ENCODE measurements at places on chromosomes 11 and 22.

DNA sequence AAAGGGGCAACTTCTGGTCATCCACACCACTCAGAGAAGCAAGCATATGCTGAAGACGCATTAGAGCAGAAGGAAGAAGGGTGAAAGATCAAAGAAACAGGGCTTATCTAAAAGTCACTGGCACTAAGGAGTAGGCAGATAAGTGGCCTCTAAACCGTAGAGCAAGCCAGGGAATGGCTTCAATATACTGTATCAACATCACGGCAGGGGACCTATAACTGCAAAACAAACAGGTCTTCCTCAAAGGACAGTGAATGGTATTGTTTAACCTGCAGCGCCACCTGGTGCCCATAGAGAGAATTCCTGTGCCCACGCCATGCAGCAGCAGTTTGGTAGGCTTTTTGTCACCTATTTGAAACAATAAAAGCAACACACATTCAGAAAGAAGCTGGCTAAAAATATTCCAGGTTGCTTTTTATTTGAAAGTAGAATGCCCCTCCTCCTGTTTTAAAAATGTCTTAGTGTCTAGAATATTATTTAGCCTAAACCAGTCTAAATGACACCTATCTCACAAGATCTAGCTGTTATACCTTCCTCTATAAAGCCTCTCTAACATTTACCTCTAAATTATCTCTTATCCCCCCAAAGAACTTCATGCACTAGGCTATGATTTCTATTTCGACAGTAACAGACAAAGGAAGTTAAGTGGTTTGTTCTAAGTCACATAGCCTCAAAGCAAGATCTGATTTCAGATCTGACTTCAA lies 21.8 kb downstream of the SNX19 start:
- peak; percentile 57 for DNase-seq

GRCh38 chr11:105034813-105035620 lies at the start of gene CASP1:
Gene CASP1 (minus strand): TSS chr11:105035144. CDS start chr11:105035113, 31 bp downstream.
- DNase-seq: peak; percentile 71

DNA sequence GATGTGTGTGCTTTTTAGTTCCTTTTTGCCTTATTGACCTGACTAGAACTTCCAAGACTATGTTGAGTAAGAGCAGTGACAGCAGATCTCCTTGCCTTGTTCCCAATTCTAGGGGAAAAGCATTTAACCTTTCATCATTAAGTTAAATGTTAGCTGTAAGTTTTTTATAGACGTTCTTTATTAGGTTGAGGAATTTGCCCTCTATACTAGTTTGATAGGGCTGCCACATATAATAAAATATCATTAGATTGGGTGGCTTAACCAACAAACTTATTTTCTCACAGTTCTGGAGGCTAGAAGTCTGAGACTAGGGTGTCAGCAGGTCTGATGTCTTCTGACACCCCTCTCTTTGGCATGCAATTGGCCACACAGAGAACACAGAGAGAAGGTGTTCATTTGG lies 32.6 kb upstream of the B3GNT6 start:
- DNase-seq: no peak

- peak; percentile 1 for DNase-seq
These were observed 767.5 kb downstream of the JRKL start for GRCh38 chr11:97157221-97157740.

- no peak for DNase-seq
These were observed 81.3 kb upstream of the LINC01488 start for GRCh38 chr11:69400140-69400539.

GRCh38 chr11:120196826-120197225 lies 14.0 kb upstream of the OAF start:
- no peak for DNase-seq

DNA sequence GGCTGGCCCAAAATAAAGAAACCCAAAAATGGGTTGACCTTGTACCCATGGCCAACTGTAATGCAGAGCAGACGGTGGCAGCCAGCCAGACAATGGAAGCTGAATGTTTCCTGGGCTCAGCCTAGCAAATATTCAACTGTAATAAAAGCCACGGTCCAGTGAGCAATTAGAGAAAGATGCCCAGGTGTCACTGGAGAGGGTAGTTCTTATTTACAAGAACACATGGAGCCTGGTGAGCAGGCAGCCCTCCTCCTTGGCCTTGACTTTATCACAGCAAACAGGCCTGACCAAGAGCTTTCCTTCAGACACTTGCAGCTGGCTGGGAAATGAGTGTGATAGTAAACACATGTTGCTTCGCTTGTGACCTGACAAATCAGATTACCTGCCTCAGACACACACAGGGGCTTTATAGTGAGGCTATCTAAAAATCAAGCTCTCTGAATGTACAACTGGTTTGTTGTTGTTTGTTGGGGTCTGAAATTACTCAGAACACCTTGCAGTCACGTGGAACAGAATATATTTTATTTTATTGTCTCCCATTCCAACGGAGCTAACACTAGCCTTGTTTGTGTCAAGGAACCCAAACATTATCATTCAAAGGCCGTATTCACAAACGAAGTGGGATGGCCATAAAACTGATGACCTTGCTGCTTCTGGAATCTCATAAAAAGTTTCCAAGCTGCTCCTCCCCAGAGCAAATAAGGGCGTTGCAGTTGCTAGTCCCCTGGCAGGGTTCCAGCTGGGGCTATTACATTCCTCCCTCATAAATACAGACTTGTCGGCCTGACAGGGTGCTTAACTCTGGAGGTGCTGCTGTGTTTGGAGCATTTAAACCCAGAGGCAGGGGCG lies 161.1 kb downstream of the BBOX1 start:
- peak; percentile 80 for DNase-seq

DNA sequence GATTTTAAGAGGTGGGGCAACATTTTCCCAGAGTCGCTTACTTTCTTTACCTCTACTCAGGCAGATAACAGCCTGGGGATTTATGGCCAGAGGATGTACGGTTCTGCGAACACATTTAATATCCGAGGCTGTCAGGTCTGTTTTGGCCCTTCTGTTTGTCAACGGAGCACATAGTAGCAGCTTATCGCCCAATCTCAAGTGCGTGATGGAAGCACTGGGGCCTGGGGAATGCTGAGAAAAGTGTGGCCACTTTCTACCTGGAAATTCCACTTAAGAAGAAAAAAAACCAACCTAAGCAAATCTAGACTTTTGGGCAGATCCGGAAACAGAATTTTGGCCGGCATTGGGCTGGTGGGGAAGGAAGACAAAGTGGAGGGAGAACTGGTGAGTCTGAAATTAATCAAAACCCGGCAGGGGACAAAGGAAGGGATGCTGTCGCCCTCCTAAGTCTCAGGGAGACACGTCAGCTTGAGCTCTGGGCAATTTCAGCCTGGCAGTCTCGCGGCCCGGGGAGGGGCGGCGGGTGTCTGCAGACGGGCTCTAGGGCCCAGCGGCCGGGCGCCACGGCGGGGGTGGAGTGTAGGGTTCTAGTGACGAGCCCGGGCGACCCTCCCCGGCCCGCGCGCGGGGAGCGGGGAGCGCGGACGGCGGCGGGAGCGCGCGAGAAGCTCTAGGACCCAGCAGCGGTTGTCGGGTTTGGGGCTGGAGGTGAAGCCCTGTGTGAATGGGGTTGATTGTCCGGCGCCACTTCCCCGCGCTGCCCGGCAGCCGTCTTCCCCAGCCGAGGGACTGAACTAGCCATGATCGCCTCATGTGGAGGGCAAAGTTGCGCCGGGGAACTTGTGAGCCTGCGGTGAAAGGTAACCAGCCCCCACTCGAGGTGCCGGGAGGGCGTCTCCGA lies at the start of gene AMOTL1:
Gene AMOTL1 (plus strand): TSS at position 656 of the 901 bp plus-strand sequence. CDS start 156 bp downstream, at position 812.
- peak; percentile 85 for DNase-seq

DNA sequence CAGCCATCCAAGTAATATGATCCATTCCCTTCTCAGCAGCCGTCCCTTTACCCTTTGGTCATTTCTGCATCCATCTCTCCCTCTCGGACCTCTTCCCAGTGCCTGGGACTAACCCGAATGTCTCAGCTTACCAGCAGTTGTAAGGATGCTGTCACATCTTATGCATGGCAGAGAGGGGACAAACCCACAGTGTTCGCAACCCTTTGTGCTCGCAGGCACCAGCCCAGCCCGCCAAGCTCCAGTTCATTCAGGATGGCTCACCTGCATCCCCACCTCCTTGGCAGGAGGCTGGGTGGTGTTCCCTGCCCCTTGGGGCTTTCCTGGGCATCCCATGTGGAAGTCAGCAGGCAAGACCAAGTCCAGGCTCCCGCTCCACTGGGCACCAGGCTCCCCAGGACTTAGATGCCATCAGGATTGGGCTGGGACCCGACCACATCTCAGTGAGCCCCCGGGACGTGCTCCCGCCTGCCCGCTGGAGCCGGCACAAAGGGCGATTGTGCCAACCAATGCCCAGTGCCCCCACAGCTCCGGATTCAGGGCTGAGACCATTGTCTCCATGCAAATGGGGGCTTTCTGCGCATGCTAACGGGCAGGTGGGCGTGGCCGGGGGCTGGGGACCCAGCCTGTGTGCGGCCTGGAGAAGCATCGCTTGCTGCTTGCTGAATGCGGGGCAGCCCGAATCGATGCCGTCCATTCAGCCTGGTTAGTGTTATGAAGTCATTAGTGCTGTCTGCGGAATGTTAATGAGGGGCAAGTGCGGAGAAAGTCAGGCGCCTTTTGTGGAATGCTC lies 108.6 kb downstream of the KCNQ1OT1 start:
- no peak for DNase-seq

- no peak for DNase-seq
These were observed 70.9 kb downstream of the BUD13 start for GRCh38 chr11:116701876-116702275.
